ENCODE measurements at places on chromosomes 16 and 17.
A peak's percentile ranks its signal among the peaks of the same experiment; 100 is the strongest.

- DNase-seq: no peak
These were observed 90.9 kb upstream of the CDH11 start for GRCh38 chr16:65212791-65213190.

- DNase-seq: no peak
These were observed 4.4 kb downstream of the FDXR start for GRCh38 chr17:74868251-74868907.

DNA sequence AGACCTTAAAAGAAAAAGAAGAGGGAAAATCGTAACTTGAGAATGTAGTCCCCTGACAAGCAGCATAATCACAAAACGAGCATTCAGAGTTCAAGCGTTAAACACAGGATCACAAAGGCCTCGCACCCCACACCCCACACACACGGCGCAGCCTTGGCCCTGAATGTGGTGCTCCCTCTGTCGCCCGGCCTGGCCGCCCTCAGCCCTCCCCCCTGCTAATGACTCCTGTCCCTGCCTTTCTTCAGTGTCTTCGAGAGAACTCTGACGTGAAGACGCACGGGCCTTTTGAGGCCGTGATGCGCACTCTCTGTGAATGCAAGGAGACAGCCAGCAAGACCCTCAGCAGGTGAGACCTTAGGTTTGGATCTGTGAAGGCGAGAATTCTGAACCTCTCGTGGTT lies 47.5 kb upstream of the ENDOV start:
- no peak for DNase-seq

- DNase-seq: no peak
These were observed 914 bp downstream of the C17orf50 start for GRCh38 chr17:35761601-35762000.

GRCh38 chr16:17635183-17635582 lies 164.4 kb upstream of the XYLT1 start:
- no peak for DNase-seq

DNA sequence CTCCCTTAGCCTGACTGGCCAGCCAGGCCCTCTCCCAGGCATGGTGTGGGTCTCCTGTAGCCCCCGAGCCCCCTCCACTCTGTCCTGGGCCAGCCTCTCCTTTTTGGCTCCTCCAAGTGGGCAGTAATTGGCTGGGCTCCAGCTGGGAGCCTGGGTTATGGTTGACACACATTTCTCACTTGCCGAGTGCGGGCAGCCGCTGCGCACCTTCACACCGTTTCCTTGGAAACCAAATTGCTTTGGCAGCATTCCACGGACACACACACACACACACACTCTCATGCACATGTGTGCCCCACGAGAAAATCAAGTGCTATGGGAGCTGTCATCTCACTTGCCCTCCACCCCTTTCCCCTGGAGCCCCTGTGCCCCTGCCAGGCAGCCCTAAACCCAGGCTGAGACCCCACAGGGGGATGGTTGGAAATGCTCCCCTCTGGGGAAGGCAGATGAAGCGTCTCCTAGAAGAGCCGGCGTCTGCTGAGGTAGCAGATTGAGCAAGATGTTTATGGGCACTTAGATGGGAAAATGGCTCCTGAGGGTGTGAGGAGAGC lies 402.7 kb upstream of the TNRC6C start:
- DNase-seq: no peak

GRCh38 chr16:89522287-89522686 lies 14.1 kb downstream of the SPG7 start:
- DNase-seq: no peak

GRCh38 chr16:83826146-83826913 lies 18.6 kb downstream of the HSBP1 start:
- peak; percentile 93 for DNase-seq

GRCh38 chr16:12489357-12489990 lies 314.2 kb downstream of the CPPED1 start:
- DNase-seq: no peak

GRCh38 chr16:57409065-57409464 lies 4.5 kb downstream of the CCL17 start:
- no peak for DNase-seq

- DNase-seq: peak; percentile 20
These were observed 9.0 kb upstream of the MAPK3 start for GRCh38 chr16:30131869-30132475.

DNA sequence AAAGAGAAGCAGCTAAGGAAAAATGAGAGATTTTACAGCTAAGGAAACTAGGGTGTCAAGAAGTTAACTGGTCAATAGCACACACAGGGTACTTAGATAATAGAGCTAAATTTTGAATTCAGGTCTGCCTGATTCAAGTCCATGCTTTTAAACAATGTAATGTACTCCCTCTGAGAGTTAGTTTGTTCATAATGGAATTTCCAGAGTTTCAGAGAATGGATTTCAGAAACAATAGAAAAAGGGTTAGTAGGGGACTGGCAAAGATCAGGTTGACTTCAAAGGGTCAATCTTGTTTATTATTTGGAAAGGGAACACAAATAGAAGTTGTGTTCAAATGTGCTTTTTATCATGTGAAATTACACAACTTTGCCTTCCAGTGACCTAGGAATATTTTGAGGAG lies 17.9 kb downstream of the NSRP1 start:
- no peak for DNase-seq

DNA sequence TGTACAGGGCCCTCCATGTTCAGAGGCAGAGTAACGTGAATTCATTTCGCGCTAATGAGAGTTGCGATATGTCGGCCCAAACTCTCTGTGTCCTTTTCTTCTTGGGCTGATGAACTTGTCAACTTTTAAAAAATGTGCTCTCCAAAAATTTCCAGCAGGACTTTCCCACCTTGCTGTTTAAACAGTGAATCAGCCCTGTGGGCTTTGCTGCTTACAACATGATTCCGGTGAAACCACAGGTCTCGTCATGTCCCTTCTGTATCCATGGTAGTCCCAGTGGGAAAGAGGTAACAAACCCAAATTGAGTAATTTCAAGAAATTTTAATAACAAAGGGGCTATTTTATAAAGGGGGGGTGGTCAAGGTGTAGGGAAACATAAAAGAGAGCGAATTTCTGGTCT lies 612.9 kb downstream of the MAF start:
- no peak for DNase-seq

DNA sequence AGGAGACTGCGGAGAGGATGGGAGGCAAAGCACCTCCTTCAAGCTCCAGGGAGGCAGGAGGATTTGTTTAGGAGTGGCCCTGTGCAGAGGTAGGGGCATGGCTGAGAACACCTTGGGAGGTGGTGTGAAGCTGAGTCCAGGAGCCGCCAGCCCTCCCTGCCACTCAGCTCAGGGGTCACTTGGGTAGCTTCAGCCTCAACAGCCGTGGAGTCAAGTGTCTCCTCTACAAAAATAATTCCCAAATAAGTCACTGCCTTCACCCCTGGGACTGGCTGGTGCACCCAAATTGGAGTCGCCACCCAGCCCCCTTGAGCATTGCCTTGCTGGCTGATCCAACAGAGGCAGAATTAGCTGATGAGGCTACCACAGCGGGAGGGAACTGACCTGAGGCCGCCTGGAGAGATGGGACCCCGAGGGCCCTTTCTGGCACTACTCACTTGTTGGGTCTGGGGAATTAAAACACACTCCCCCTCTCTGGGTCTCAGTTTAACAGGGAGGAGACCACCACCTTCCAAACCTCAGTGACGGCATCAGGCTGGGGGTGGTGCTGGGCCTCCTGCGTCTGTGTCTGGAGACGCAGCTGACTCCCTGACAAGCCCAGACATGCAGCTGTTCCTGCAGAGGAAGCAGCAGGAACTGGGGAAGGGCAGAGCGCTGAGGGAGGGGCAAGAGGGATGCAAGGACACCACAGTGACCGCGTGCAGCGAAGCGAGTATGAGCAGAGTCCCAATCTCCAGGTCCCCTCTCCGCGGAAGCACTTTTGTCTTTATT lies 87.9 kb upstream of the TOB1 start:
- DNase-seq: peak; percentile 75

Measured in AG08395 (cell line).